H1 (cell line): ENCODE measurements at places on chromosomes 3 and 15.

DNA sequence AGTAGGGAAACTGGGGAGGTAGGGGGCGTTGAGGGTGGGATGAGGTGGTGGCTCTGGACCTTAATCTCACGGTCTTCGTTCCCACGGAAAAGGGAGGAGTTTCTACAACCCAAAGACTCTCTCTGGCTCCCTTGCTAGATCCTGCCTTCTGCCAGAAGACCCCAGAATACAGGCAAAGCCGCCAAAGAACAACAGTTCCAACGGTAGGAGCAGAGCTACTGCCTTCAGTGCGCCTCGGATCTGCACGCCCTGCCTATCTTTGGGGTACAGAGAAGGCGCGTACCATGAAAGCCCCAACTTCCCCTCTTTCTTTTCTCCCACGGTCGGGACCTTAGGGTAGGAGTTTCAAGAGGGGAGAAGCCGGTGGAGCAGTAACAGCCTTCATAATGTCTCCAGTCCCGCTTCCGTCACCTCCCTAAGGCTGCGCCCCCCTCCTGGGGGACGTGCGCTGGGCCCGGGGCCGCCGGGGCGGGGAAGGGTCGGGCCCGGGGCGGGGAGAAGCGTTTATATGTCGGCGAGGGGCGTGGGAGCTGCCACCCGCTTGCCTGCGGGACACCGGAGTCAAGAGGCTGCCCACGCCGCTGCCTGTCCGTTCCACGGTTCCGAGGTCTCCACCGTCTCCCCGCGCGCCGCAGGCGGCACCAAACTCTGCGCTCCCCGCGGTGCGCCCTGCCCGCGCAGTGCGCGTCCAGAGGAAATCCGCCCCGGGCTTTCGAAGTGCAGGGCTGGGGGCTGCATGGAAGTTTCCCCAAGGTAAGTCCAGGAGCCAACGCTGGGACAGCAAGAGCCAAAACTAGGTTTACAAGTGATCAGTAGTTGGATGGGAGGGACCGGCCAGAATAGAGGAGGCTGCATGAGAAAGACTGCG, at the start of gene COL6A6:
TSS of gene COL6A6 (plus strand) at position 533 of the 868 bp plus-strand sequence. CDS start 43,188 bp downstream, outside the sequence.
- DNase-seq = peak; percentile 63

- no peak for DNase-seq
Measured at GRCh38 chr15:70093481-70094319, 4.0 kb downstream of the TLE3 start.

- no peak for DNase-seq
Measured at GRCh38 chr3:4493941-4494894, 1.1 kb downstream of the ITPR1 start.

DNA sequence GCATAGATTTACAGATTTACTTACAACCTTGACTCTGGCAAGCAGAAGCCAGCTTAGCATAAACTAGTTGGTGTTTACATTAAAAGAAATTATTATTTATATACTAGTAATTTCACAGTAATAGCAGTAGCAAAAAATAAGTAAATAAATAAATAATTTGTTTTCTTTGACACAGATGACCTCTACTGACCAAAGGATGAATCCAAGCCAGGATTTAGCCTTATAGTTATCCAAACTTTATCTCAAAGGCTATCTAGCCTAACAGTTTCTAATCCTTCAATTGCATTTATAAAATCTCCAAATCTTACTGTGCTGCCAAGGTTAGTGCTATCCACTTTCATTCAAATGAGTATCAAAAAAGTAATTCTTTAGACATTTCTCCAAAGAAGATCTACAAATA, 64.3 kb downstream of the FRMD5 start:
- DNase-seq = no peak

- DNase-seq = no peak
Measured at GRCh38 chr3:37702478-37703154, 159.1 kb upstream of the CTDSPL start.

GRCh38 chr15:74136814-74137536, 6.6 kb downstream of the ISLR2 start:
- DNase-seq = no peak

GRCh38 chr3:174495311-174495710, 363.8 kb upstream of the NAALADL2 start:
- no peak for DNase-seq

- no peak for DNase-seq
Measured at GRCh38 chr3:61674596-61674995, 113.2 kb downstream of the PTPRG start.

DNA sequence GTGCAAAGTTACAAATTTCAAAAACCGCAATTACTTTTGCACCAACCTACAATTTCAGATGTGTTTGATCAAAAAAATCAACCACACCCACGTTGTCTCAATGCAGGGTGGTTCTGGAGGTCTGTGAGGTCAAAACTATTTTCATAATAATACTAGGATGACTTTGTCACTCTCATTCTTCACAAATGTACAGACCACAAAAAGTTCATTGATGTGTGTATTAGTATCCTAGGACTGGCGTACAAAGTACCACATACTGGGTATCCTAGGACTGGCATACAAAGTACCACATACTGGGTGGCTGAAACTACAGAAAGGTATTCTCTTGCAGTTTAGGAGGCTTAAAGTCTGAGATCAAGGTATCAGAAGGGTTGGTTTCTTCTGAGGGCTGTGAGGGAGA, 13.0 kb downstream of the SUCLG2 start:
- DNase-seq = no peak

DNA sequence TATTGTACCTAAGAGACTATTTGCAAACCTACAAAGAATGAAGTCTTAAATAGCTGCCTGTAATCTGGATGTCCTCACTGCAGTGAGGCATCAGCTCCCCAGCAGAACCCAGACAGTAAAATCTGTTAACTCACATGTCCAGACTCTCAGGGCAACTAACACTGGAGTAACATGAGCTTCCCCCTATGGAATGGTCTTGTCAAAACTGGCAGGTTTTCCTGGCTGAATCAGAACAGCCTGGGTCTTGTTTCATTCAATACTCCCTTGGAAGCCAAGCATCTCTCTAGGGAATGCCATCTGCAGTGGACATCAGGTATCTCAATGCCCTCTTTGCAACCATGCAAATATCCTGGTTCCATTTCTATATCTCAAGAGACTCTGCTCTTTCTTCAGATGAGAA, 24.4 kb downstream of the PTPN9 start:
- DNase-seq = no peak

GRCh38 chr3:53806182-53807116, 39.8 kb downstream of the CHDH start:
- no peak for DNase-seq

GRCh38 chr15:34795267-34796081, at the start of gene ACTC1:
Gene ACTC1, minus strand, starts transcription at chr15:34795549. Its CDS starts 741 bp downstream, at chr15:34794808.
- DNase-seq = peak; percentile 47

- no peak for DNase-seq
Measured at GRCh38 chr3:14680716-14681115, 5.8 kb downstream of the C3orf20 start.

DNA sequence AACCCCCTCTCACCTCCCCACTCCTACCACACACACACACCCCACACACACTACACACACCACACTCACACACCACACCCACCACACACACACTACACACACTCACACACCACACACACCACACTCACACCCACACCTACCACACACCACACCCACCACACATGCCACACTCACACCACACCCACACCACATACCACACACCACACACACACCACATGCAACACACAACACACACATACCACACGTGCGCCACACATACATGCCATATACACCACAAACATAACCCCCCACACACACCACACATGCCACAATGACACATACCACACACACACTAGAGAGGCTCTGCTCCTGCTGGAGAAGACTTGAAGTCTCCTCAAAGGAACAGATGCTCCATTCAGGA, 5.9 kb upstream of the ITPKA start:
- no peak for DNase-seq

DNA sequence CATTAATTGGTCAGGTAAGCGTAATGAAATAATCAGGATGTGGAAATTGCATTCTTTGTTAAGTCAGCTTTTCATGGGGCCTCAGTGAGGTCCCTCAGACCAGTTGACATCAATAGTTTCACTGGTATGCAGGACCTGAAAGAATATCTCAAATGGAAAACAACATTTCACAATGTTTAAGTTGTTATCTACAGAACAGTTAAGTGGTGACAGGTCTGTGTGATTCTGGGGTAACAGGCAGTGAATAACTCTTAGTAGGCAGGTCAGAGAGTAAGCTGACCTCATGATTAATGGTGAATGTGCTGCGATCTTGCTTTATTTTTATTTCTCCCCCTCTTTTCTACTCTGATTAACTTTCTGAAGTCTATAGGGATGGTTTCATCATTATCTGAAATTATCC, 28.9 kb upstream of the ACP3 start:
- no peak for DNase-seq

DNA sequence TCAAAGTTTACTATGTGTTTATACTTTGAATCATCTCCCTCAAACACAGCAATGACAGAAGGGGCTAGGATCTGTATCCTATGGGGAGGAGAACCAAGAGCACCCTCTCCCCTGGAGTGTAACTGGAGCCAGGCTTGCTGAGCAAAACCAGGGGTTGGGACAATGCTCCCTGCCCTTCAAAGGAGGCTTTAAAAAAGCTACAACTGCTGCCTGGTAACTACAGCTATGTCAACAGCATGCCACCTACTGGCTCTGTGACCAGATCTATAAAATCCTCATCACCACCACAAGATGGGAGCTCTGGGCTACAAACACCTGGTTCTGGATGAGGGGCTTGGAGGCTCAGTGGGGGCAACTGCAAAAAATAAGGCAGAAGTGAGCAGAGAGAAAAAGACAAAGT, 61.9 kb downstream of the ANO10 start:
- DNase-seq = no peak

GRCh38 chr3:43081796-43082195, 24.1 kb downstream of the POMGNT2 start:
- DNase-seq = peak; percentile 17

DNA sequence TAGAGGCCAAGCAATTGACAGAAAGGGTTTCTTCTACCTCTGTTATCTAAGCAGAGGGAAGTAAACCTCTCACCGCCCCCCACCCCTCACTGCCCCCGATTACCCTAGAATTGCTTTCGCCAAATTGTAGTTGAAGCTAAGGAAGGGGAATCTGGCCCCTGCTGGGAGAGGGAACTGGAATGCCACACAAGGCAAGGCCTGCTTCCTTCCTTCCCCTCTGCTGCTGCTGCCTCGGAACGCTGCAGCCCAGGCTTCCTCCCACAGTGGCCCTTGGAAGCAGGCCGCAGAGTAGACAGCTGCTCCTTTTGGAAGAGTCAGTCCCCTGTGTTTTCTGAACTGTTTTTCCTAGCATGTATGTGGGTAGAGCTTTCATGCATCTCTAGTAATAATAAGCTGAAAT, 21.6 kb downstream of the RLBP1 start:
- no peak for DNase-seq

- no peak for DNase-seq
Measured at GRCh38 chr3:193212844-193213243, 28.2 kb upstream of the PLAAT1 start.

GRCh38 chr3:185796431-185797107, 28.3 kb downstream of the IGF2BP2 start:
- DNase-seq = no peak

- no peak for DNase-seq
Measured at GRCh38 chr15:75065467-75065850, 42.1 kb downstream of the PPCDC start.

DNA sequence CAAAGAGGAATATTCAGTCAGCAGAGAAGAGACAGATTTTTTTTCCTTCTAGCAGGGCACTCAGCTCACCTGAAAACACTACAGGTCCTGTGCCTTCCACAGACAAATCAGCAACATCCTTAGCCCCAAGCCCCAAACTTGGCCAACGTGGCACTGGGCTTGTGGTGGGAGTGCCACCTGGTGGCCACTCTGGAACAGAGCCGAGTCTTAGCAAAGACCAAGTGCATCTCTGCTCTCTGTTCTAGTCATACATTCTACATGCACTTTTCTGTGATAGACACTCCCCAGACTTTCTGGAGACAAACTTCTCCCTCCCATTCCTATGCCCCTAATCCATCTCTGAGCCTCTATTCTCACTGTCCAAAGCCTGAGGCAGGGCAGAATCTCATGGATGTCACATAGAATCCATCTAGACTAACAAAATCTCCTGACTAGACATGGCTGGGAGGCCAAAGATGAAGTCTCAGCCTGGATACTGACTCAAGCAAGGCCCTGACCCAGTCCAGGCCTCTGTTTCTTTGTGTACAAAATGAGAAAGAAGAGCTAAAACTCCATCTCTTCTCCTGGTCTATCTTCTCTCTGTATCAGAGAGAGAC, 5.1 kb upstream of the SEMA7A start:
- DNase-seq = no peak

DNA sequence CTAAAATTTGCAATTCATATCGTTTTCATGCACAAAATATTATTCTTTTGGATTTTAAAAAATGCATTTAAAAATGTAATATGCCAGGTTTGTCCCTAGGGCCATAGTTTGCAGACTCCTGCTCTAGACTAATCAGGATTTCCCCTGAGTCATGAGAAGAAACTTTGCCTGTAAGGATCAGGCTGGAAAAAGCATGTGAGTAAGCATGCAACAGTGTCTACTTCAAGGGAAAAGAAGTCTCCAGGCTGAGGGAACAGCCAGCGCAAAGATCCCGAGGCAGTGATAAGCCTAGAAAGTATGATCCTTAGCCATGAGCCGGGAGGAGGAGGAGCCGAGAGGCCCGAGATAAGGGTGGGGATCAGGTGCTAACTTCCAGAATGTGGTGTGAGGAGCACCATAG, 382.8 kb upstream of the CFAP20DC start:
- DNase-seq = no peak

GRCh38 chr3:21158861-21159542, 592.0 kb downstream of the ZNF385D start:
- no peak for DNase-seq

GRCh38 chr3:45545476-45545875, 49.1 kb upstream of the LIMD1 start:
- no peak for DNase-seq

- DNase-seq = no peak
Measured at GRCh38 chr3:164351131-164351530, 727.2 kb downstream of the SI start.

DNA sequence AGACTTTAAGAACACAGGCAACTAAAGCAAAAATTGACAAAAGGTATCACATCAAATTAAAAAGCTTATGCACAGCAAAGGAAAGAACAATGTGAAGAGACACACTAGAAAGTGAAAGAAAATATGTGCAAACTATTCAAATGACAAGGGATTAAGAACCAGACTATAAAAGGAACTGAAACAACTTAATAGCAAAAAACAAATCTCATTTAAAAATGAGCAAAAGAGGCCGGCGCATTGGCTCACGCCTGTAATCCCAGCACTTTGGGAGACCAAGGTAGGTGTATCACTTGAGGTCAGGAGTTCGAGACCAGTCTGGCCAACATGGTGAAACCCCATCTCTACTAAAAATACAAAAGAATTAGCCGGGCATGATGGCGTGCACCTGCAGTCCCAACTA, 14.4 kb downstream of the NGLY1 start:
- DNase-seq = no peak

DNA sequence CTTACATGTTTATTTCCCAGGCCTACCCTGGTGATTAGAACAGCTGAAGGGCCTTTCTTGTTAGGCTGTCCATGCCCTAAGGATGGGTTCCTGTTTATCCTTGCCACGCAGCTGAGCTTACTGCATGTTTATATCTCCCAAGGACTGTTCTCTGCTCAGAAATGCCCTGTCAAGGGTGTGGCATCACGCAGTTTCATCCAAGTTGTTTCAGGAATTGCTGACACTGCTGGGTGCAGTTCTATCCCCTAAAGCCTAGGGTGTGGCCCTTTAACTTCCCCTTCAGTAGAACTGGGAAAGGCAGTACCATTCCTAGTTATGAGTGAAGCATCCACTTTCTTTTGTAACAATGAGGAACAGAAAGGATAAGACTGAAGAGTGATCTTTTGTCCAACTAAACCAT, 5.0 kb downstream of the ELL3 start:
- DNase-seq = no peak

- no peak for DNase-seq
Measured at GRCh38 chr3:19748782-19749447, 185.1 kb downstream of the EFHB start.
